ENCODE measurements at places on chromosomes 2 and 18.

DNA sequence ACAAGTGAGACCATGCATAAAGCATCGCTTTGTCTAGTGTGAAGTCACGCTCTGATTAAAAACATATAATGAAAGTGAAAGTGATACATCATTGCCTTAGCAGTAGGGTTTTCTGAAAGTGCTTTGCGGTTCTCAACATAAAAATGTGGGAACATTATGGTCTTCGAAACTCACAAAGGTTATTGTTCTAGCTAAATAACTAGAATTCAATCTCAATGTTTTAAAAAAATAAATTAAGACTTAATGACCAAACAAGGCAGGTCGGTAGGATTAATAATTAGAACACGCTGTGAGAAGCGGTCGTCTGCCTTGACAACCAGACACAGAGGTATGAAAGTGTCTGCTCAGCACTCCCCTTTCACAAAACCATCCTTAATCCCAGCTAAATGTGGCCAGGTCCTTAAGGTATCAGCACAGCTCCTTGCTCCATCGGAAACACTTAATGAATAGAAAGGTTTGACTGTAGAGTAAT, 42.2 kb downstream of the KLHL14 start:
- DNase-seq, result no peak

DNA sequence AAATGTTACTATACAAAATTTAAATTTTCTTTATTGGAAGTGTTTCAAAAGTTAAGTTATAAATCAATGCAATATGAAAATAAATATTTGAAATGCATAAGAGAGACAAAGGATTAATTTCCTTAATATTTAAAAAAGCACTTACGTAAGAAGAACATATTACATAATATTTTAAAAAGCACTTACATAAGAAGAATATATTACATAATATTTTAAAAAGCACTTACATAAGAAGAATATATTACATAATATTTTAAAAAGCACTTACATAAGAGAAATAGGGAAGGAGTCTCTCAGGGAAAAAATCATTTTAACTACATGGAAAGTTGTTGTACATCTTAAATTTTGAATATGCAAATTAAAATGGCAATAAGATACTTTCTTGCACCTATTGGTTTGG, 17.4 kb upstream of the B4GALT6 start:
- DNase-seq, result no peak

DNA sequence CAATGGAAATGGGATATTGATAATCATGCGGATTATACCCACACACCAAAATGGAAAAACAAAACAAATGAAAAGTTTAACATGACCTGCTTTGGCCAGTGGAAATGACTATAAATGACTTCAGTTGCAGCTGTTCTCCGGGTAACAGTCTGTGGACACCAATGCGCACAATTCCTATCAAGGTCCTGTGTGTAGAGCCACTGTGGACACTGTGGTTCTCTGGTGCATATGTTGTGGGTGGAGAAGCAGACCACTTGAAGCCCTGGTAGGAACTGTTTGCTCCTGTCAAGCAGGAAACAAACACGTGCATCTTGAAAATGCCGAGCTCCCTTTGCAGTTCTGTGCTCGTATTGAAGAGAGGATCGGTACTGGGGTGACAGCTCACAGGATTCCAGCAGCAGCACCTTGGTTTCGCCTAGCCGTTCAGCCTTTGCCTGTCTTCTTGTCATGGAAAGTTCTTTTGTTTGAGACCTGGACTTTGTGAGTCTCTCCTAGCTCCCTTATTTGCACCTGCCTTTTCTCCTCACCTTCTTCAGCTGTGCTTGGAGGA, 32.9 kb downstream of the NCK2 start:
- DNase-seq, result no peak

DNA sequence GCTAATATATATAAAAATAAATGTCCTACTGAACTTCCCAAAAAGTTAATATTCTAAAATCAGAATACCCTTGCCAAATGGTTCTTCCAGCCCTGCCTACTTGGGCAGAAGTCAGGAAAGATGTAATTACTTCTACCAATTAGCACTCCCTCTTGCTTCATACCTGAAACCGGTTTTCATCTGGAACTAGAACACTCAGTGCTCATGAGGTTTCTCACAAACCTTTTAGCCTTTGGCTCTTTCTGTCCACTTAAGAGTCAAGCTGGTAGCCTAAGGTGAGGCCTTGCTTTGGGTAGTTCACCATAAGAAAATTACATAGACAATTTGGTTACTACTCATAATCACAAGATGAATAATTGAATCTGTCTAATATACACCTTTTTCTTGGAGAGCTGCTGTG, 4.1 kb downstream of the DSG3 start:
- DNase-seq, result no peak

- DNase-seq, result no peak
Observed at GRCh38 chr2:159793326-159793725, 4.7 kb downstream of the CD302 start.

DNA sequence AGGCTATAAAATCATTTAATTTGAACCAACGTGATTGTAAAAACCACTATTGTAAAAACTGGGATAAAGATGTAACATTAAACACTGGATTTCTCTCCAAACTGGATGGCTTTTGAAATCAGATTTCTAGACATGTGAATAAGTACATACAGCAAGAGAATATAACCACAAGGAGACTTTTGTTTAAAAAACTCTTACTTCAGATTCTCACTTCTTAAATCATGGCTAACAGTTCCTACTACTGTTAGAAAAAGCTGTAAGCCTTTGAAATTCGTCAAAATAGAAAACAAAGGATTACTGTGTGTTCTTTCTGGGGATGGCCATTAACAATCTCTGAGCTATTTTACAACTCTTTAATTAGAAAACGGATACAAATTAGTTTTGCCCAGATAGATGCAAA, 39.4 kb upstream of the SH3BP4 start:
- DNase-seq, result no peak

- no peak for DNase-seq
Observed at GRCh38 chr2:215377283-215377682, 58.6 kb downstream of the FN1 start.

- no peak for DNase-seq
Observed at GRCh38 chr2:157592948-157593347, 35.7 kb downstream of the ACVR1C start.

DNA sequence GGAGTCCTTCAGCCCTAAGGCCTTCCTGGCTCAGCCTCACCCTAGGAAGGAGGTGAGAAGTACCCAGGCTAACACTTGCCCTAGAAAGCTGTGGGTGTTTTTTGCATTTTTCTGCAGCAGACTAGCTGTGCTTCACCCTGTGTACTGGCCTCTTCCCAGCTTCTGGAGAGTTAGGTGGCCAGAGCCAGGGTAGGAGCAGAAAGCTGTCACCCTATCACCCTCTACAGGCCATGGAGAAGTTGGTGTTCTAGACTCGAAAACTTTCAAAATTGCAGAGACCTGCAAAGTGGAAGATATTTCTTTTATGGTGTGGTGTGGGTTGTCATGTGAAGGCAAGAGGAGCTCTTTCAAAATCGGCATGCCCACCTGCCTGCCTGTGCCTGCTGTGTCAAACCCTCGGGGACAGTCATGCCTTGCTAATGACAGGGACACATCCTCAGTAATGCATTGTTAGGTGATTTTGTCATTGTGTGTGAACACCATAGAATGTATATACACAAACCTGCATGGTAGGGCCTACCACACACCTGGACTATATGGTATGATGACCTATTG, 29.8 kb downstream of the EHD3 start:
- no peak for DNase-seq

GRCh38 chr2:134173338-134174016, 80.4 kb upstream of the MGAT5 start:
- DNase-seq, result no peak

DNA sequence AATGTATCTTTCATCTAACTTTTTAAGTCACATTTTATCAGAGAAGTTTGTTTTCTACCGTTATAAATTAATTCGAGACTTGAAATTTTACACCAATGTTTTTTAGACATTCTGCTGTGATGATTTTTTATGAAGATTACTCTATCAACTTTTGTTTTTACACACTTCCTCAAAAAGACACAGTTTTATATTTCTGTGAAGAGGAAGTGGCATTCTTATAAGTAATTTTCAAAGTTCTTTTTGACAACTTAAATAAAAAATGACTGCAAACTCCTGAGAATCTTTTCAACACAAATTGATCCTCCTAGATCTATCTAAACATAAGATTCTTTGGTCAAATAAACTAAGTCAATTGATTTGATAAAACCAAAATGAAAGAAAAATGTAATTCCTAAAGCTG, 13.7 kb downstream of the ANKRD44 start:
- no peak for DNase-seq

GRCh38 chr2:168961450-168962229, 60.5 kb downstream of the G6PC2 start:
- peak; percentile 2 for DNase-seq

- no peak for DNase-seq
Observed at GRCh38 chr18:62445386-62445917, 77.4 kb upstream of the ZCCHC2 start.

DNA sequence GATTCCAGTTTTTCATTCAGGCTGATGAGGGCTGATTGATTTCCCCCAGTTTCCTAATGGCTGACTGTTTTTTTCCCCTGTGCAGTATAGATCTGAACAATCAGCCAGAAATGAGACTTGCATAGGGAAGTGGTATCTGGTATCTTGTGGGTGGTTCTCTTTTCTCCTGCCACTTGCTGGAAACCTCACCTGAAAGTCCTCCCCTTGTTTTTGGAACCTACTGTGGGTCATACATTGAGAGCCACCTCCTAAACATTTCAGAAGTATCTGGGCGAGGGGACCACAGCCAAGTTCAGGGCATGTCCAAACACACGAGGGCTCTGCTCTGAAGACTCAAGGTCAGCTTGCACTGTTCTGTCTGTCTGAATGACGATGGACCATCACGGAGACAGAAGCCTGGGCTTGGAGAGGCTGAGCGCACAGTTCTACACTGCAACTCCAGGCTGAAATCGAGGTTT, 19.3 kb downstream of the ALPK2 start:
- no peak for DNase-seq

- DNase-seq, result no peak
Observed at GRCh38 chr2:115946891-115947290, 1504.5 kb downstream of the DPP10 start.

DNA sequence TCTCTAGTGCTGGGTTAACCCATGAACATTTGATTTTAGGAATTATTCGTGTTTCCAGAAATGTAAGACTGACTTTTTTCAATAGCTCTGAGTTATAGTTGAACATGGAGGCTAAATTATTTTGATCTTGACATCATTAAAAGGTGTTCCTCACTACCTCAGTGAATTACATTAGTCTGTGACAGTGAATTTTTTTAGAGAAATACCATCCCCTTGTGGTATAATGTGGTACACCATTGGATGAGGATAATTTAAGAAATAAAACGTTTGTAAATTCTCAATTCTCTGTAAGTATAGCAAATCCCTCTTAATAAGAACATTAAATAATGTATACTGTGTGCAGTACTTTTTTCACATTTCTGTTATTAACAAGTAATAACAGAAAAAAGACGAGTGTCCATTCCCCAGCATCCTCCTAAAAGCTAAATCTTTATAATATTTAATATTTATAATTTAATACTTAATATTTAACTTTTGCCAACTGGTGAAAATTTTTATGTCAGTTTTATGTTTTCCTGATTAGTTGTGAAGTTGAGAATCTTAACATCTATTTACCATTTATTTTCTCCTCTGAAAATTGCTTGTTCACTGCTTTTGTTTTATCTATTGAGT, 70.3 kb upstream of the CWC22 start:
- no peak for DNase-seq

- no peak for DNase-seq
Observed at GRCh38 chr18:26419746-26420145, 128.6 kb downstream of the KCTD1 start.

DNA sequence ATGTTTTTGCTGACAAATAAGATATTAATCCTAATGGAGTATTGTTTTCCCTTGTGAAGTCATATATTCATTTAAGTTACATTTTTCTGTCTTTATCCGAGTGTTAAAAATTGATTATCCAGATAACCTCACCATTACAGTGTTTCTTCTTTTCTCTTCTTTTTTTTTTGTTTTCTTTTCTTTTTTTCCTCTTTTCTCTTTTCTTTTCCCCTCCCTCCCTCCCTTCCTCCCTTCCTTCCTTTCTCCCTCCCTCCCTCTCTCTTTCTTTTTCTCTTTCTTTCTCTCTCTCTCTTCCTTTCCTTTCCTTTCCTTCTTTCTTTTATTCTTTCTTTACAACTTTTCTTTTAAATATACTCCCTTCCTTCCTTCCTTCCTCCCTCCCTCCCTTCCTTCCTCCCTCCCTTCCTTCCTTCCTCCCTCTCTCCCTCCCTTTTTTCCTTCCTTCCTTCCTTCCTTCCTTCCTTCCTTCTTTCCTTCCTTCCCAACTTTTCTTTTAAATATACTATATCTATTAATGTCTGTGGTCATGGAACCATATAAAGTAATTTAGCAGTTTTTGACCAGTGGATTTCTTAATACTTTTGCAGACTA, 40.9 kb downstream of the UBE2E3 start:
- DNase-seq, result no peak

DNA sequence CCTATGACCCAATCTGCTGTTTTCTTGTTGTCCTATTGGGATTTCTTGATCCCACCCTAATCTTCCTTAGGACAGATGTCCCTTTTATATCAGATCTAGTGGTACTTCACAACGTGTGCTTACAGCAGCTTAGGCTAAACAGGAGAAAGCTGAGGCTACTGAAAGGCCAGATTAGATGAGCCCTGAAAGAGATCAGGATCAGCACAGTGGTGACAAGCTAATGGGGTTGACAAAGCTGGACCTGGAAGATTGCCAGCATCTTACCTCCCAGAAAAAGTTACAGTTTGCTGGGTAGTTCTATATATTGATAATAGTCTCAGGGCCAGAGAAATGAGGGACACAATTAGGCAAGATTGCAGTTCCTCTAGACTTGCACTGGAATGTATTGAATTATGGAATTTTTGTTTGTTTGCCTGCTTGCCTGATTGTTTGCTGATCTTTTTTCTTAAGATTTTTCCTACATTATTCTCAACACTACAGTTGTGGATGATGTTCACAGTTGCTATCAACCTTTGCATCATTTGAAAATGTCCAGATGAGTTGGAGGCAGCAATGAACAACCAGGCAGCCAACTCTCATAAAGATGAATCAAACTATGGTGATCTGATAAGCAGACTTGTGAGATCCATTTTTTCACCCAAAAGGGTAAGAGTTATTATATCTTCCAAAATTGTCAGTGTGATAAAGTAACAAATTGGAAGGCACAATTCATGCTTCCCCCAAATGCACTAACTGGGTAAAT, 49.1 kb upstream of the PIK3C3 start:
- DNase-seq, result no peak

- no peak for DNase-seq
Observed at GRCh38 chr2:138622613-138623012, 121.0 kb downstream of the SPOPL start.

DNA sequence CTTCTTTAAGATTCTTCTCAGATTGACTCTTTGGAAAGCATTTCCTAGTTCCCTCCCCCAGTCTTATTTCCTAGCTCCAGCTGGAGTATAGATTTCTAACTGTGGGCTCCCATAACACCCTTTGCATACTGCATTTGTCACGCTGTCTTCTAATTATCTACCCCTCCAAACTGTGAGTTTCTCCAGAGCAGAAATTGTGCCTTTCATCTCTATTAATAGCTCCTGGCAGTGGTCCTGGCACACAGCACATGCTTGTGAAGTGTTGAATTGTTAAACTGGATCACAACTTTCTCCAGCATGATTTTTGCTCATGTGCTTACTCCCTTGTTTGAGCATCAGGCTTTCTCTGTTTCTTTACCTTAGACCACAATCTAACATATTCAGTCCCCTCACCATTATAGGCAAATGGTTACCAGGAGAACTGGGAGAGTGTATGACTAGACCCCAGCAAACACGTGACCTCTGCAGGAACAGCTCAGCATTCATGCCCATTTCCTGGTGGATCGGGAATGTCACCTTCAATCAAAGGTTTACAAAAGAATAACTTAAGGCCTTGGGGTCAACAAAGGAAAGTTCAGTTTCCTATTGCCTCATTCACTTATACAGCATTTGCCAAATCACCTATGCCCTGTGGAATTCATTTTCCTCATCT, 175.7 kb upstream of the TANK start:
- DNase-seq, result no peak

All from GM12892 (cell line).